ENCODE measurements at places on chromosomes 16 and 17.

- DNase-seq, result no peak
Observed at GRCh38 chr16:85948616-85949265, 49.8 kb downstream of the IRF8 start.

DNA sequence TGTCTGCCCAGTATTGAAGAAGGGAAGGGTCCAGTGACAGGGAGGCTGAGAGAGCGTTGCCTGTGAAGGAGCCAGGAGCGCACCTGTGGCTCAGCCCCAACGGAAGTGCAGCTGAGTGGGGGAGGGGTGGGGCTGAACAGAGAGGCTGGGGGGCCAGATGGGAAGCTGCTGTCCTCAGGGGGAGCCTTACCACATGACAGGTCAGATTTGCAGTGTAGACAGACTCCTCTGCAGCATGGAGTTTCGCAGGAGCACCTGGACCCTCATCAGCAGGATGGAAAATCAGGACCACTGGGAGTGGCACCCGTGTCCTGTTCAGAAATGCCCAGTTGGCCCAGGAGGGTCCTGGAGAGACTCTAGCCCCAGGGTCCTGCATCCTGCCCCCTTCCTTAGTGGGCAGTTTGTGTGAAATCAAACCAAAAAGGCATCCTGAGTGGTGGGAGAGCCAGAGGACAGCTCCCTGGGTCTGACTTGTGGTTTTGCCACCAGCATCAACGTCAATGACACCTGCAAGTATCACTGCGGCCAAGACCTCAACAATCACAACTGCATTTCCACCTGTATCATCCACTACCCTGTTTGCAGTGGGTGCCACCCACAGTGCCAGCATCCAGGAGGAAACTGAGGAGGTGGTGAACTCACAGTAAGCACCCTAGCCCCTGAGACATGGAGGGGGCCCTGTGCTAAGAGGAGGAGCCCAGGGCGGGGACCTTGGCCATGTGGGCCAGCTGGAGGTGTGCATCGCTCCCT lies 7.8 kb downstream of the CD300A start:
- no peak for DNase-seq

GRCh38 chr17:56870081-56870651 lies 36.2 kb downstream of the DGKE start:
- DNase-seq, result no peak

- DNase-seq, result peak; percentile 46
Observed at GRCh38 chr16:1538804-1539520, 5.5 kb downstream of the TMEM204 start.

DNA sequence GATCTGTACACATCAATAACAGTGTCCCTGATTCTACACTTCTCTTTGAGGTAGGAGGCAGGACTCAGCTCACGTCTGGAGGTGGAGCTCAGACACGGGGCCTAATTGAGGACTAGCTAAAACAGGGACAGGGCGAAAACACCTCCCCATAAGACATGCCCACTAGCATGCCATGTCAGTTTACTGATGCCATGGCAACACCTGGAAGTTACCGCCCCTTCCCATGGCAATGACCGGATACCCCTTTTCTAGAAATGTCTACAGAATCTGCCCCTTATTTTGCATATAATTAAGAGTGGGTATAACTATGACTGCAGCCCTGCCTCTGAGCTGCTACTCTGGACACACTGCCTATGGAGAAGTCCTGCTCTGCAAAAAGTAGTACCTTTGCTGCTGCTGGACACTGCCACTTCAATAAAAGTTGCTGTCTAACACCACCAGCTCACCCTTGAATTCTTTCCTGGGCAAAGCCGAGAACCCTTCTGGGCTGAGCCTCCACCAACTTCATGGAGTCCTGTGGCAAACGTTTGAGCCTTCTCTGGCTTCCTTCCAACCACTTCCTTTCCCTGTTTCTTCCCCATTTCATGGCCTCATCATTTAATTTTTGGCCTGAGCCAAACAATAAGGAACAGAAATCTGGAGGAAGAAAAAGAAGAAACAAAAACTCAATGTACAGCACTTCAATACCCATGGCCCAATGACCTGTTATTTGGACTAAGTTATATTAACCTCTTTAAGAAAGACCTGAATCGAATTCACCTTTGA lies 21.0 kb downstream of the PHB1 start:
- no peak for DNase-seq

GRCh38 chr16:27334838-27335237 lies 21.1 kb downstream of the IL4R start:
- no peak for DNase-seq

GRCh38 chr16:87369117-87369765 lies 14.3 kb downstream of the FBXO31 start:
- no peak for DNase-seq

DNA sequence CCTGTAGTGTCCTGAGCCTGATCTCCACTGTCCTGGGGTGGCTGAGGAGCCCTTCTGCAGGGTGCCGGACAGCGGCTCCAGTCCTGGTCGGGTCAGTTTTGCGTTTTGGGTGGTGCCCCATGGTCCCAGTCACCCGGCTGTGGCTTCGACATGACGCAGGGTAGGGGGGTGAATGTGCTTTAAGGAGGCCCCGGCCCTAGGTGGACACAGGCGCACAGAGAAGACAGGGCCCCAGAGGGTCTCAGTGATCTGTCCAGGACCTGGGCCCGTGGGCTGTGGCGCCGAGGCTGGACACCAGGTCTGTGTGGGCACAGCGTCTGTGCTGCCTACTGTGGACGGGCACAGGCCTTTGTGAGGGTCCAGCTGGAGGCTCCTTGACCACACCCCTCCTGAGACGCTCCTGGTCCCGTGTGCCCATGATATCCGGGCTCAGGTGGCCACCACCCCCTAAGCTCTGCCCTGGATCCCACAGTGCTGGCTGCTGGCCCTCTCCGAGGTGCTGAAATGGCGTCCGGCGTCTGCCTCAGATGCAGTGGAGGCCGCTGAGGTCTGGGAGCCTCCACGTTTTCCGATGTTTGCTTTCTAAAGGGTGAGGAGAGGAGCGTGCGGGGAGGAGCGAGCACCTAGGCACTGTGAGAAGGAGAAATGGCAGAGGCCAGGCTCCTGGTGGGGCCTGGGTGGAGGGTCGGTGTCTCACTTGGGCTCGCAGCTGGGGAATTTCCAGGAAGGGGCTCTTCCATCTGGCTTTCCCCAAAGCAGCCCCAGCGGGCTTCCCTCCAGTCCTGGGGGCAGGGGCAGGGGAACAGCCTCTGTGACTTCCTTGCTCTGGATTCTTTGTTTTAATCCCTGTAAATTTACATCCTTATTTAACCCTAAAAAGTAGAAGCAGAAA lies 56.1 kb upstream of the ACSF3 start:
- no peak for DNase-seq

GRCh38 chr16:74862743-74863244 lies 88.2 kb upstream of the FA2H start:
- DNase-seq, result peak; percentile 12

DNA sequence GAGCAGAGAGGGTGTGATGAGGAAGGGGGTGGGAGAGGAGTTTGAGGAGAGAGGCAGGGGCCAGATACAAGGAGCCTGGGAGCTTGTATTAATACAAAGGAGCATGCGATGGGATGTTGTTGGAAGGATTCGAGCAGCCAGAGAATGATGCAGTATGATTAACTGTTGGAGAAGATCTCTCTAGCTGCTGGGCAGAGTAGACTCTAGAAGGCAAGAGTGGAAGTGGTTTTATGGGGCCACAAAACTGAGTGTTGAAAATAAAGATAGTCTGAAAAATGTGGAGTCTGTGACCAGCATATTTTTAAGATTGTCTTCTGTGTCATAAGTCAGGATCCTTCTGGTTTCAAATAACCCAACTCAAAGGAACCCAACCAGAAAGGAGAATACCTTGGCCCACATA lies 98.3 kb downstream of the MSI2 start:
- no peak for DNase-seq

GRCh38 chr17:12625092-12625491 lies 40.6 kb upstream of the MYOCD start:
- no peak for DNase-seq

DNA sequence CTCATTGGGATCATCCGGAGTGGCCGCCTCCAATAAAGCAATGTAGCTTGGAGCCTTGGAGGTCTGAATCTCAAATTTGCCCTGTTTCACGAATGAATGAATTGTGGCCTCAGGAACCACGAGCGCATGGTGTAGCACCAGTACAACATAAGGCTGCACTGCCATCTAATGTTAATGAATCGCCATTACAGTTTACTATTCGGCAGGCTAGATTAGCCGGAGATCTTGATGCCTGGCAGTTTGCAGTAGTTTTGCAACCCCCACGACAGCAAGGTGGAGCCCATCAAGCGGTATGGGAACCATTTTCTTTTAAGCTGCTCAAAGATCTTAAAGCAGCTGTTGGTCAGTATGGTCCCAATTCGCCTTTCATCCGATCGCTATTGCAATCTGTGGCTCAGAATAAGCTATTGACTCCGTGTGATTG lies 18.8 kb downstream of the ALOX15B start:
- DNase-seq, result peak; percentile 63

- DNase-seq, result no peak
Observed at GRCh38 chr16:85905110-85906095, 6.4 kb downstream of the IRF8 start.

- DNase-seq, result peak; percentile 45
Observed at GRCh38 chr17:40122999-40123810, 1.4 kb downstream of the MSL1 start.

DNA sequence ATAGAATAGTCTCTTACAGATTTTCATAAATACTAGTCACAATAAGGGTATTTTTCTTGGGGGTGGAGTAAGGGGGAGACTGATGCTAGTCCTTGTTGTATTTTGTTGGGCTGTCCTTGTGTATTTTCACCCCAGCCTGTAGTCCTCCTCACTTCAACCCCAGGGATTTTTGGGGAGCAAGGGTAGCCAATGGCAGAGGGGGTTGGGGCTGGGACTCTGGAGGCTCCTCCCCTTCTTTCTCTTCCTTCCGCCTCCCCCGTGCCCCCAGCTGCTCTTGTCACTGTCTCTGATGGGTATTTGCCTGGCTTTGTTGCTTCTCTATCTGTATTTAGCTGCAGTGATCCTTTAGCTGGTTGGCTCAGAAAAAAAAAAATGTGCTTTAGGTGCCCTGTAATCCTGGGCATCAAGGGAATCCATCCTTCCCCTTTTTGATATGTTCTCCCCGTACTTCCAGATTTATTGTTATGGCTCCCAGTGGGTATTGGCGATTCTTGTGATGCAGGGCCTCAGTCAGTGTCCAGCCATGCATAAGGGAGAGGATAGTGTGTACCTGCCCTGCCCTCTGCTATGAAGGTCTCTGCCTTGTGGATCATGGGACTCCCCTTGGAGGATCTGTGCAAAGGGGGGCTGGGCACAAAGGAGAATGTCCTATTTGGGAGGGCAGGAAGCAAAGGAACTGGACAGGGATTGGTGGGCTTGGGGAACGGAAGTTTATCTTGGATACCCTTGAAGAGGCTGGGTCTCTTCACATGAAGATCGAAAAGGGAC lies 16.5 kb downstream of the SNF8 start:
- DNase-seq, result no peak

- DNase-seq, result no peak
Observed at GRCh38 chr16:22333457-22333994, 36.3 kb downstream of the POLR3E start.

- no peak for DNase-seq
Observed at GRCh38 chr16:23501291-23501690, 9.0 kb downstream of the GGA2 start.

DNA sequence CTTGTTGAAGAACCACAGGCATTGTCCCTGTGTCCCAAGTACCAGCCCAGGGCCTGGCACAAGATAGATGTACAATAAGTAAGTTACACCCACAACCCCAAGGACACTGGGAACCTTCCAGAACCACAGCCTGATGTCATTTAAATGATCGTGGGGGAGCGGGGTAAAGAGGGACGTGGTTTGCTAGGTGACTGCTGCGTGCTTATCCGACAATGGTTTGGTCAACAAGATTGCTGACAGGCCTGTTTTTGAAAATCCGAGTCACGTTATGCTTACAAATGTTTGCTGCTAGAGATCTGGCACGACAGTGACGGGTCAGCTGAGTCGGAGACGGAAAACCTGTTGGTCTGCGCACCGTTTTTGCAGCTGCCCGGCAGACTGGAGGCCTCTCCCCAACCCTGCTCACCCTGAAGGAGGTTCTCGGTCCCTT lies 22.8 kb downstream of the COTL1 start:
- no peak for DNase-seq

- no peak for DNase-seq
Observed at GRCh38 chr16:67245674-67246080, 1.6 kb downstream of the FHOD1 start.

- peak; percentile 61 for DNase-seq
Observed at GRCh38 chr16:57530104-57530521, 6.3 kb downstream of the CCDC102A start.

DNA sequence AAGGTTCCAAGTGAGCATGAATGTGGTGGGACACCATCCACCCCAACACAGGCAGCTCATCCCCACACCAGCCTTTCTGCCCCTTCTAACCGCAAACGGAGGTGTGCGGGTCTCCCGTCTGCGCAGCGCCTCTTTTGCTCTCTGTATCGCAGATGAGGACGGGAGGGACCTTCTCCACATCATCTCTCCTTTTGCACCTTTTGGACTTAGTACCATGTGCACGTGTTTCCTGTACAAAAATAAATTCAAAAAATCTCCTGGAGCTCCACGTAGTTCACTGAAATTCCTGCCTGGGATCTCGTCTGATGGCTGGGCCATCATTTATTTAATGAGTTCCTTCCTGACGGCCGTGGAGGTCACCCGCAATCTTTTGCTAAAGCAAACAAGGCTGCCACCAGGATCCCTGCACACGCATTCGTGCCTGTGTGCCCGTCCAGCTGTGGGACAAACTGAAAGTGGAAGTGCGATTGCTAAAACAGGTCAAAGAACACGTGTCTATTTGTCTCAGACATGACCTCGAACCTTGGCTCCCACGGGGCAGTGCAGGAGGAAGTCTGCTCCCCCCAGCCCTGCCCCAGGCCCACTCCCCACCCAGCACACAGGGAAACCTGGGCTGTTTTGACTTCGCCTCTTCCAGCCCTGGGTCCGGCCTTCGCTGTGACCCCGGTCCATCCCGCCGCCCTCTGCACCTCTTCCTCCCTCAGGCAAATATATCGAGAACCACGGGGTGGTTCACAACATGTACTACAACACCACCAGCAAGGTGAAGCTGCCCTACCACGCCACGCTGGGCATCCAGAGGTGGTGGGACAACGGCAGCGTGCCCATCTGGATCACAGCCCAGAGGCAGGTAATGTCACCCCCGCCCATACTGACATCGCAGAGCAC lies 2.3 kb downstream of the ENPP7 start:
- no peak for DNase-seq

DNA sequence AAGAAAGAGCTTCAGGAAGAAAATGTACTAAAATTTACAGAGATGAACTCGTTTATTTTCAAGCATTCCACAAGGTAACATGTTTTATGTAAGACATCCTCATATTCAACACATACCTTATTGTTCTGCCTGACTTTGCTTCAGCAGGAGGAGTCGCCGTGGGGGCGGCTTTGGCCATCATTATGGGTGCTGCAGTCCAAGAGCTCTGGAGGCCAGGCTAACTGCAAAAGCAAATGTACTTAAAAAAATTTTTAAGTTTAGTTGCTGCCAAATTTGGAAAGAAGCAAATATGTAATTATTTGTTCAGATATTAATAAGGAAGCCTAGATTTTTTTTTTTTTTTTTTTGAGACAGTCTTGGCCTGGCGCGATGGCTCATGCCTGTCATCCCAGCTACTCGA lies 4.1 kb upstream of the SPG7 start:
- no peak for DNase-seq

Measured in stimulated activated naive CD8-positive, alpha-beta T cell treated with anti-CD3 and anti-CD28 coated beads, Interleukin-15, amount 100 ng/mL, for 72 hours (primary cell).